ENCODE measurements at places on chromosomes 11 and 22.
A peak's percentile ranks its signal among the peaks of the same experiment; 100 is the strongest.

GRCh38 chr11:61794579-61794978 lies 1.9 kb downstream of the FEN1 start:
- no peak for DNase-seq

DNA sequence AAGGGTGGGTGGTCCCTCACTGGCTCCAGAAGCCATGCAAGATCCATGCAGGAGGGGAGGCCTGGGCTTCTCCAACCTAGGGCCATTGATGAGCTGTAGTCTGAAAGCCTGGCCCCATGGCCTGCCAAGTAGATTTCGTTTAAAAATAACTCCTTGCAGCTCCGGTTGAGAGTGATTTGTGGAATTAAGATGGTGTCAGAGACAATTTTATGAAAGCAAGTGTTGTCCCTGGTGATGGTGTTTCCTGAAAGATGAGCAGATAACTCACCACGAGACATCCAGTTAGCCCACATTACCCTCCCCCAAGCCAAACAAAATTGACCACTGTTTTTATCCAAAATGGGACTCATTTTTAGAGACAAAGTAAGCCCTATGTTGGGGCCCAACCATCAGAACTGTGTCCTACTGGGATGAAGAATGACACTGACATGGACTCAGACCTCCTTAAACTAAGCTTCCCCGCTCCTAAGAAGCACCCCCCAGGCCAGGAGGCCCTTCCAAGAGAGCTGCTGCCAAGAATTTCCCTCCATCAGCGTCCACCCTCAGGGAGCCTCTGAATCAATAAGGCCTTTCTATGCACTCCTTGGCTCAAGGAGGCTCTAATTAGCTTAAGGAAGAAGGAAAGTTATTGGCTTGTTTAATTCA lies 174.2 kb upstream of the NCAM1 start:
- DNase-seq: no peak

DNA sequence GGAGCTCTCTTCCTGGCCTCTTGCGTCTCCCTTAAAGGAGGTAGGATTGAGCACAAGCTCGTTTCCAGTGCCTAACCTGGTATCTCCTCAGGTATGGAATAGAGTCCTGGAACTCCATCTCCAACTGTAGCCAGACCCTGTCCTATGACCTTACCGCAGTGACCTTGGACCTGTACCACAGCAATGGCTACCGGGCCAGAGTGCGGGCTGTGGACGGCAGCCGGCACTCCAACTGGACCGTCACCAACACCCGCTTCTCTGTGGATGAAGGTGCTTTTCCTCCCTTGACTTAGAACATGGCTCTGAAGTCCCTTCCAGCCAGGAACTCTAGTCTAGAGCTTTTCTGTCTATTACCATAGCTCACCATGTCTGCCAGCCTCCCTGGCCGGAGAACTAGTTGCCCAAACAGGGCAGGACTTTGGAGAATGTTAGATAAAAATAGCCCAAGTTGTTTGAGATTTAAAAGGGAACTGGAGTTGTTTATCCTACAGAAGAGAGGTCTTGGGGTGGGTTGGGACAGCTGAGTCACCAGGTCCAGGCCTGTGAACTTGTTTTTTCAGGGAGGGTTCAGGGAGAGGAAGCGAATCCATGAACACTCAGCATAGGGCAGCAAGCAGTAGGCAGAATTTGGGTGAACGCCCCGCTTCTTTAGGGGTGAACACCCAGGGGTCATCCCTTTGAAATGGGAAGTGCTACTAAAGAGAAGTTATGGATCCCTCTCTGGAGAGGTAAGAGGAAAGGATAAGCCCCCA lies 3.3 kb downstream of the IL10RA start:
- peak; percentile 54 for DNase-seq

DNA sequence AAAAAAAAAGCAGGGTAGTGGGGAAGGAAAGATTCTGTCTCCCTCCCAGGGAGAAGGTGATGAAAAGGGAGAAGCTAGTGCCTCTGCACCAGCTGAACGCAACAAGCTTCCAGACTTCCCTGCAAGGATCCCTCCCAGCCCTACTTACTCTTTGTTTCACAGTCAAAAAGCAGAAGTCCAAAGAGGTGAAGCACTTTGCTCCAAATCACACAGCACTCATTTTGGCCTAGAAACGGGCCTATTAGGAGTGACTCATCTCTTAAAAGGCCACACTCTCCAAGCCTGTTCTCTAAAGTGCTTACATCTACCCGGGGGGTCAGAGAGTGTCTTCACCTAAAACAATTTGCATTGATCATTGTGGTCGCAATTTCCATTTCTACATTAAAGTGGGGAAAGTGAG lies 17.7 kb upstream of the GRK3 start:
- DNase-seq: peak; percentile 9

GRCh38 chr11:111737444-111738210 lies 28.6 kb downstream of the PPP2R1B start:
- DNase-seq: no peak

GRCh38 chr11:113684496-113684895 lies 21.6 kb downstream of the TMPRSS5 start:
- DNase-seq: no peak

- no peak for DNase-seq
These were observed 47.1 kb upstream of the OPCML start for GRCh38 chr11:133579165-133580031.

GRCh38 chr11:67372993-67373647 lies at the start of gene CLCF1:
Gene CLCF1, minus strand, starts transcription at chr11:67373598. Its CDS starts 59 bp downstream, at chr11:67373539.
- peak; percentile 43 for DNase-seq

- DNase-seq: no peak
These were observed 118.6 kb downstream of the ARHGAP42 start for GRCh38 chr11:100805506-100806199.

GRCh38 chr11:75841739-75842138 lies 26.7 kb downstream of the UVRAG start:
- DNase-seq: no peak

DNA sequence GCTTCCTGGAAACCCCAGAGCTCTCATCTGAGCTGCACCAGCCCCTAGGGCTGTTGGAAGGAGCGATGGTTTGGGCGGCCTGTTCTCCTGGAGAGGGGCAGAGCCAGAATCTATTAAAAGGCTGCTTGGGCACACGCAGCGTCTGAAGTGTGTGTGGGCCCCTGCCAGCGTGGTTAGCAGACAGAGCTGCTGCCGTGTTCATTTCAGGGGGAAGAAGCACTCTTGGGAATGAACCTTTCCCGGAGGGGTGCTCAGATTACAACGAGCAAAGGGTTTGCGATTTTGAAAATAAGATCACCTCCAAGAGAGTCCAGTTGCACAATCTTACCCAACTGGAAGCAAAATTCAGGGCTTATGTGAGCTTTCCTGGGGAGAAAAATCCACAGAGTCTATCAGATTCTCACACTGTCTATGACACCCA lies 12.9 kb downstream of the ANO1 start:
- DNase-seq: no peak

- no peak for DNase-seq
These were observed 423.2 kb downstream of the MN1 start for GRCh38 chr22:27378311-27378800.

DNA sequence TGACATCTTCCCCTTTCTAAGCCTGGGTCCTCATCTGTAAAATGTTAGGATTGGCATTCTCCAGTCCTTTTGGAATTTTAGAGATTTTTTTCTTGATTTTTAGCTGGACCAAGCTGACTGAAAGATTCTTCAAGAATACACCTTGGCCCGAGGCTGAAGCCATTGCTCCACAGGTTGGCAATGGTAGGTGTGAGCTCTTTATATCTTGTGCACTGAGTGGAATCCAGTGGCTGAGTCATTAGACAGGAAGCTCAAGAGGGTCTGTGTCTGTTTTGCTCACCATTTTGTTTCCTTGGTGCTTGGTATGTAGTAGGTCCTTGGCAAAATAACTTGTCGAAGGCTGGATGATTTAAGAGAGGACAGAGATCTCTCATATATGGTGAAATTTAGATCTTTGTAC lies 6.2 kb downstream of the EIF3L start:
- no peak for DNase-seq

- DNase-seq: no peak
These were observed 74.8 kb upstream of the RCN1 start for GRCh38 chr11:32016111-32016510.

DNA sequence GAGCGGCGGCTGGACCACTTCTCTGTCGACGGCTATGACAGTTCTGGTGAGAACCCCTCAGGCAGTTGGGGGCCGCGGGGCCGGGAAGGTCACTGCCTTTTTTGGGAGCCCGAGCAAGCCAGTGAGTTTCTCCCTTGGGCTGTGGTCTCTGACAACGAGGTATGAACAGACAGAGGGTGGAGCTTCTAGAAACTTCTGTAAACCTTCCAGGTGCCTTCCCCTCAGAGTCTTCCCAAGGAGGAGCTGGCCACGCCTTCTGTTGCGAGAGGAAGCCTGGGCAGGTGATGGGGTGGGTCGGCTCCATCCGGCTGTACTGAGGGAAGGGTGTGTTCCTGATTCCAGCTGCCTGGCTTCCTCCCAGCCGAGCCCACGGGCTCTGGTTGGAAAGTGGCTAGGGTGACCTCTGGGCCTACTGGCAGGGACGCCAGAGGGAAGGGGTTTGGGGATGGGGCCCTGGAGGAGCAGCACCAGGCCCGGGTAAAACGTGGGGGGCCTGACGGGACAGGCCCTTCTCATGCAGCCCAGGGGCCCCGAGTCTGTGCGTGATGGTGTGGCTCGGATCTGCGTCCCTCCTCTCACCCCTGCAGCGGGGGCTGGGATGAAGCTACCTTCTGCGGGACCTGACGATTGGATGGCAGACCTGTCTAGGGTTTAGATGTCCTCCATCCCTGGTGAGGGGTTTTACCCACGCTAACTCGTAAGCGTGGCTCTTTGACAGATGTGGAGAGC lies 110.8 kb downstream of the KCNQ1OT1 start:
- no peak for DNase-seq

DNA sequence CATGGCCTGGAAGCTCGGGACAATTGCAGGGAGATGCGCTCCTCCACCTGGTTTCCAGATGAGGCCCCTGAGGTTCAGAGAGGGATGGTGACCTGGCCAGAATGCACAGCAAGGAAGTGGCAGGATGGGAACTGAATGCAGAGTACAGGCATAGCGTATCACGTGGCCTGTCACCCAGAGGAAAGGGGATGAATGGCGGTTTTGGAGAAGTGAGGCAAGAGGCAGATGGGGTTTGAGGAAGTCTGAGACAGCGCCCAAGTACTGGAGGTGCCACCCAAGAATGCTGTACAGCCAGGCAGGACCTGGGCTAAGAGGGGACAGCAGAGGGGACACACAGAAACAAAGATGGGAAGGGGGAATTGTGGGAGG lies 4.9 kb downstream of the RAB3IL1 start:
- DNase-seq: peak; percentile 60

DNA sequence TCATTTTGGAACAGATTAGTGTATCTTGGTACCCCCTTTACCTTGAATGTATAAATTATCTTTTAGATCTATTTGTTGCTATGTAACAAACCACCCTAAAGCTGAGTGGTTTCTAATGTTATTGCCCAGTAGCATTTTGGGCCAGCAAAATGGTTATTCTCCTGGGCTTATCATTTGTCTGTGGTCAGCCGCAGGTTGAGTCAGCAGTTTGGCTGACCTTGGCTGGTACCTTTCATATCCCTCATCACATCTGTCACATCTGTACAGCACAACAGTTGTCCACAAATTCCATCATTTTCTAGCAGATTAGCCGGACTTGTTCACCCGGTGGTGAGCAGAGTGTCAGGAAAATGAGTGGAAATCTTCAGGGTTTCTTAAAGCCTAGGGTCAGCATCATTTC lies 588.5 kb upstream of the ARHGAP42 start:
- DNase-seq: no peak

DNA sequence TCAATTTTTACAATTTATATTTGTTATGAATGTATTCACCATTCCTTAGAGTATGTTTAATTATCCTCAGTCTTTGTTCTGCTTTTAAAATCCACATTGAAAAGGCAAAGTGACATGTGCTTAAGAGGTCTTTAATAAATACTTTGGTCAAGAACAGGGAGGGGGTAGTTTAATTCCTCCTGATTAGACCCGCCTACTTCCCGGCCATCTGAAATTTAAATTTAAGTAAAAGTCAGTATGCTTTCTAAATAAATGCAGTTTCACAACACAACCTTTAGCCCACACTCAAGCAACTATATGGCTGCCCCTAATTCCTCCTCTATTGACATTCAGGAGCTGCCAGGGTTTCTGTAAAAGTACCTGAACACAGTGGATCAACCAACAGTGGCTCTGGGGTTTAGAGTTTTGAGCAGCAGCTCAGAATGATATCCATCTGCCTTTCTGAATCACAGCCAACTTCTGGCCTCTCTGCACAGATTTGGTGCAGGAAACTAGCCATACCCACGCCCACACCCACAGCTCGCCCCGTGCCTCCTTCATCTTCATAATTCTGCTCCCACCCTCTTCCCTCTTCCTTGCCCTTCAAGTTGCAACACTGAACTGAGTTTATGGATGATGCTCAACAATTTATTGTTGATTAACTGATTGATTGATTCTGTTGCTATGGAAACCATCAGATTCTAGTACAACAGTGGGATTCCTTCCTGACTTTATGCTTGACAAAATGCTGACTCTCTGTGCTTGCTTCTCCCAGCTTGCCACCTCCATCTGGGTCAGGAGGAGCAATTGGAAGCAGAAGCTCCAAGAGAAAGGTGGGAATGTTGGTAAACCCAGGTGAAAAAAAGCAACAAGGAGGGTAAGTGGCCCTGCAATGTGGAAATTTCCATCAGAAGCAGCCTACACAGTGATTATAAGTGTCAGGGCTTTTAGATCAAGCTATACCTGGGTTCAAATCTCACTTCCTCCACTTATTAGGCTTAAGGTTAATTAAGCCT lies 70.8 kb downstream of the PANX1 start:
- DNase-seq: no peak

- no peak for DNase-seq
These were observed 35.3 kb downstream of the RTN4R start for GRCh38 chr22:20232781-20233180.

DNA sequence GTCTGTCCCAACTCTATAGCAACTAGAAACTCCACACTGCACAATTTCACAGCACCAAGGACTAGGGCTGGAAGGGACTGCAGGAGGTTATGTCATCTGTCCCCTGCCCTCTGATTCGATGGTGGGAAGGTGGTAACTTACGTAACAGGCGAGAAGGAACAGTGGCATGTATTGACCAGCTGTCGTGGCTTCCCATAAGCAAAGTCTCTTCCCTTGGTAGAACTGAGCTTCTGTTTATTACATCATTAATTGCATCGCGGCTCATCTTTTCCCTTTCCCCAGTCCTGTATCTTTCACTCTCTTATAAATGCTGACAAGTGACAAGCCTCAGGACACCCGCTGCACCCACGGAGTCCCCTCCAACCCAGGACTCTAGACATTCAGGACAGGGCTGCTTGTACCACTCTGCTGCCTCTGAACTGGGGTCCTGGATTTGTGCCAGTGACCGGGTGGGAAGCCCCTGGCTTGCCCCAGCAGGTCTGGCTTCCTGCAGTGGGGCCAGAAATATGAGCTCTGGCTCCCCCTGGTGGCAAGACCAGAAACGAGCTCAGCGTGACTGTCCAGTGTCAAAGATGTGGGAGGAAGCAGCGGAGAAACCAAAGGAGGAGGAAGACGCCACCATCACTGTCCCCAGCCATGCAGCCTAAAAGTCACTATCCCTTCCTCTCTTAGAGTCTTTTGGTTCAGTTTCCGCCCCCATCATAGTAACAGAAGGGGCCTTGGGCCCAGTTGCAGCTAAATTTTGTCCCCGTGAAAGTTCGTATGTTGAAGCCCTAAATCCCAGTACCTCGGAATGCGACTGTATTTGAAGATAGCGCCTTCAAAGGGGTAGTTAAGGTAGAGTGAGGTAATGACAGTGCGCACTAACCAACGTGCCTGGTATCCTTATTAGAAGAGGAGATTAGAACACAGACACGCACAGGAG lies 84.5 kb downstream of the ISX start:
- peak; percentile 23 for DNase-seq

Data from CD4-positive, alpha-beta T cell treated with Interferon gamma for 1 hour (primary cell).